Stimulated activated CD8-positive, alpha-beta memory T cell treated with anti-CD3 and anti-CD28 coated beads, Interleukin-15, amount 100 ng/mL, for 4 hours (primary cell): ENCODE measurements at places on chromosomes 6 and 20.

DNA sequence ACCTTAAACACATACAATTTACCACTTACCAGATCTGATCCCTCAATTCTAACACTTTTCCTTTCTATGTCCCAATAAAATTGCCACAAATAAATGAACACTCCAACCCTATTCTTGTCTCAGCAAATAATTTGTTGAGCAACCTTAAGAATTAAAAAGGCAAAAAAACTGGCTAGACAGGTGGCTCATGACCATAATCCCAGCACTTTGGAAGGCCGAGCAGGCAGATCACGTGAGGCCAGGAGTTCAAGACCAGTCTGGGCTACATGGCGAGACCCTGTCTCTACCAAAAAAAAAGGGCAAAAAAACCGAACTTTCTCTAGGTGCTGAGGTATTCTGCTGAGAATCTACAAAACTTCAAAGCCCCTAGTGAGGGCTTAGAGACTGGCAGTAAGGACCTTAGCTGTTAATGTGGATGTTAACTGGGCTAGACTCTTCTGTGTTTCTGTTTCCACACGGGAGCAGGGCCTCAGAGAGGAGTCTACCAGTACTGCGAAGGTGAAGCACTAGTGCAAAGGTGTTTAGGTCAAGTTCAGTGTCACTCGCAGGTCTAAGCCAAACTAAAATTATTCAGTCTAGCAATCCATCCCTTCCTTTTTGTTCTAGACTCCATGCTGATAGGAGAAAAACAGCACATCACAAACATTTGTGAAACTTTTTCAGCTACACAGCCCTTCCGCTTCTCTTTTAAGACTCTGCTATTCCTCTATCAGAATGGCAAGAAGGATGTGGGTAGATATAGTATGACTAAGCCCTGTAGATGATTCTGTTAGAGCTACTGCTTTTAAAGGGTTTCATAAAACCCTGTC lies 2.6 kb downstream of the FASTKD5 start:
- no peak for DNase-seq

DNA sequence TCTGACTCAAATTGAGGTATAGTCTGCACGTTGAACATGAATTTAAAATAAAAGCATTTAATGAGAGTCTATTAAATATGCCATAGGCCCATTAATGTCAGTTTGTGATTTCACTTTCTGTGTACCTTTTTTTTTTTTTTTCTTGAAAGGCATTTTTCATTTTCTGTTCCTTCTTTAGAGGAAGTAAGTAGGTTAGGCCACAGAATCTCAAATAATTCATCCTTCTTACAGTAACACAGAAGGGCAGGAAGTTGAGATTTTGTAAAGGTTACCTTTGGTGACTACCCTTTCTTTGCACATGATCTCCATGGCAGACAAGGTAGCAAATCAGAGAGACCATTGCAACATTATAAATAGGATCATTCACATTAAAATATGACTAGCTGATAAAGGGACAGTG lies 9.6 kb downstream of the L3MBTL3 start:
- no peak for DNase-seq

GRCh38 chr6:41640426-41640825 lies 2.2 kb downstream of the MDFI start:
- no peak for DNase-seq

DNA sequence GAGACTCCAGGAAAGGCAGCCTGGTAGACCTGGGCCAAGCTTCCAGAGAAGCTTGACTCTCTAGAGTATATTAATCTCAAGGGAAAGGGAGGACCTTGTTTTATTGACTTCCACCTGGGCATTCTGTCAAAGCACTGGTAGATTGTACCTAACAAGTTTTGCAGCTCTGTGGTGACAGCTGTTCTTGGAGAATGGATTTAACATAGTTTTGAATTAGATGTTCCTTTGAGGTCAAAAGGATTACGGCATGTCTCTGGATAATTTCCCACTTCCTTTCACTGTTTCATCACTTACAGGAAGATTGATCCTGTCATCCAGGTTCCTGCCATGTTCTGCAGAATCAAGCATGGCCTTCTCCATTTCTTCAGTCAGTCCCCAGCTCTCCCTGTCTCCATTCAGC lies 246.0 kb downstream of the PHACTR1 start:
- no peak for DNase-seq

DNA sequence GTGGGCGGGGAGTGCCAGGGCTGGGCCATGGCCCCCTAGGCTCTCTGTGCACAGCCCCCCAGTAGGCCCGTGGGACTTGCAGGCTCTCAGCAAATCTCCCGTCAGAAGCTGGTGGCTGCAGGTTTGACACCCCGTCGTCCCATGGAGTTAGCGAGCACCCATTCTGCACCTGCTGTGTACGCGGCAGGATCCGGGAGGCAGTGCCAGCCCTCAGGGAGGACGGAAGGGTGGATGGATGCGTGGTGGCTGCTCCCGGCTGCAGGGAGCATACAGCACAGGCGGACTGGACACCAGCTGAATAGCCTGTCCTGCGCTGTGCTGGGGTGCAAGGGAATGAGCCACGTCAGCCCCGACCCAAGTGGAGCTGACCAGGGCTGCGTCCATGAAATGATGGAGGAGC lies 32.4 kb upstream of the CHRNA4 start:
- no peak for DNase-seq

GRCh38 chr6:106381223-106381622 lies 20.7 kb downstream of the CRYBG1 start:
- no peak for DNase-seq

GRCh38 chr6:90219209-90219985 lies 77.2 kb downstream of the BACH2 start:
- no peak for DNase-seq

- no peak for DNase-seq
Observed at GRCh38 chr20:25239387-25240370, 8.2 kb upstream of the PYGB start.
